Dermis blood vessel endothelial cell (primary cell): ENCODE measurements at places on chromosomes 2 and 18.

GRCh38 chr2:85477884-85478283, 59.4 kb downstream of the SH2D6 start:
- DNase-seq, result no peak

- DNase-seq, result no peak
Measured at GRCh38 chr2:30622452-30622851, 175.4 kb downstream of the LCLAT1 start.

- no peak for DNase-seq
Measured at GRCh38 chr2:239726091-239726591, 299.0 kb downstream of the NDUFA10 start.

DNA sequence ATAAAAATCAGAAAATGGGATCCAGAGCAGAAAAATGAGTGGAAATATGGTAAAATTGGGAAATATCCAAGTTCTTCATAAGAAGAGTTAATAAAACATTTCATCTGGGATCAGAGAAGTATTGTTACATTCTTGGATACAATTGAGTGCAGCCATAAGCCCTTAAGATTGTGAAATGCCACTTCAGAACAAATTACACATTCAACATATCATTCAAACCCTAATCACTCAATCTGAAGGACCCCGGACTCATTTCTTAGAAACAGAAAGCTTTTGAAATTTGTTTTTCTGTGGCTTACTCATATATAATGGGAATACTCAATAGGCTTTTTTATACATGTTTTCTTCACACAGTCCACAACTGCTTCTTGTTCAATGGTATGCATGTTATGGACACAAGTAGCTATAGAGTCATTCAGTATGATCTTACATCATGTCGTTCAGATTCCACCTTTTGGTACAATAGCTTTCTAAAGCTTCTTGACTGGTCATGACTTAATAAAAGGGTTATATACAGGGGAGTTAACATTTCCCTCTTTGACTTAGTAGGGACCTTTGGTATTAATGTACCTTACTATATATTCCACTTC, 39.9 kb downstream of the SCN7A start:
- DNase-seq, result no peak
